Suprapubic skin (tissue), 4 donors: ENCODE measurements at places on chromosomes 5 and 9.

- DNase-seq = no peak
Observed at GRCh38 chr9:132866898-132867297, 11.2 kb downstream of the AK8 start.

DNA sequence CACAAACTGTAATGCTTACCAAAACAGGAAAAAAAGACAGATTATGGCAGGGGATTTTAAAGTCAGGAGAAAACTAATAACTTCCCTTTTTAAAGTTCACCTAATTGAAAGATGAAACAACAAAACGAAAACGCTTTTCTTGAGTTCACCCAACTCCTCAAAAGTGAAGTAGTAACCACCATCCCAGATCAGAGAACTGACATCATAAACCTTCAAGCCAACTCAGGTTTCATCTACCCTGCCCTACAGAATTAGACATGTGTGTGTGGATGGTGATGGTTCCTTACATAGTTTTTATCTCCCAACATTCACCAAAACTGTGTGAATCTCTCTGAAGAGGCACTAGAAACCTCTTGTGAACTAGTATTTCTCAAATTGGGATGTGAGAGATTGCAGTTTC, 195.2 kb upstream of the PTGER4 start:
- no peak for DNase-seq

GRCh38 chr5:134209477-134210245, 16.2 kb downstream of the PPP2CA start:
- no peak for DNase-seq

- no peak for DNase-seq
Observed at GRCh38 chr5:57176350-57176857, 2.5 kb downstream of the GPBP1 start.

DNA sequence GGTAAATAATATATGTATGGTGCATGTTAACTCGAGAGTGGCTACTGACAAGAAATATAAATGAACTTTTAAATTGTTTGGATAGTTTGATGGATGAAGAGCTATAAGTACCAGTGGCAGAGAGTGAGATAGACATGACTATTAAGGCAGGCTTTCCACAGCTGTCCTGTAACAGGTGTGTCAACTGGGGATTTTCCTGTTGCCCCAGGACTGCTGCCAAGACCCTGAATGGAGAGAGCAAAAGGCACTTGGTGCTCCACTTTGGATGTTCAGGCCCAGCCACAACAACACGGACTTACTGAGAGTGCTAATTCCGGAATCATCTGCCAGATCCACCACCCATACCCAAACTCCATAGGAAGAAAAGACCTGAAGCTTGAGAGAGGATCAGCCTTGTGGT, 215.1 kb downstream of the SEC61B start:
- DNase-seq = no peak

GRCh38 chr5:151234476-151235238, 10.8 kb upstream of the CCDC69 start:
- DNase-seq = peak; percentile 86

- DNase-seq = no peak
Observed at GRCh38 chr5:112475747-112476365, 56.8 kb upstream of the EPB41L4A start.

- no peak for DNase-seq
Observed at GRCh38 chr5:84688566-84688965, 303.9 kb upstream of the EDIL3 start.

DNA sequence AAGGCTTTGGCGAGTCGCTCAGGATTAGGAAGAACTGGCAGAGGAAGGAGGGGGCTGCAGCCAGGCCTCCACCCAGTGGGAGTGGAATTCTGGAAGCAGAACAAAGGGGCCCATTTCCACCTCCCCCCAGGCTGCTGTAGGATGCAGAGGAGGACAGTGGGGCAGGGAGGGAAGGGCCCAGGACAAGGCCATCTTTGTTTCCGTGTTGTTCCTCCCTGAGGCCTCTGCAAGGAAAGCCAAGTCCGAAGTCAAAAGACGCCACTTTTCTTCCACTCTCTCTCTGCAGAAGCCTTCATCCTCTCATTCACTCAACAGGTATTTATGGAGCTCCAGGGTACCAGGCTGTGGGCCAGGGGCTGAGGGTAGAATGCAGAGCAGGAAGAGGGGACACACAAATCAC, 70.7 kb downstream of the ENTREP1 start:
- no peak for DNase-seq

DNA sequence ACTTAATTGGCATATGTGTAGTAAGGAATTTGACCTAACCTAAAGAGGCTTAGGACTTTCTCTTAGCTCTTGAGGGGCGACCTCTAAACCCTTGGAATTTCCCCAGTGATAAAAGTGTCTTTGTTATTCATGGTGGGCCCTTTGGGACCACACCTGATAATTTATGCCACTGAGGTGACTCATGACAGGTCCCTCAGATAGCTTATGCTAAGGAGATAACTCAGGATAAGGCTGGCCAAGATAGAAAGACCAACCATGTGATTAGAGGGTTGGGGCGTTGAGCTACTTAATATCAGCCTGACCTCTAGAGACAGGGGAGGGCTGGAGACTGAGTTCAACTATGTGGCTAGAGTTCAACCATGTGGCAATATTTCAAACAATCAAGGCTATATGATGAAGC, 218.1 kb downstream of the AP3B1 start:
- no peak for DNase-seq

DNA sequence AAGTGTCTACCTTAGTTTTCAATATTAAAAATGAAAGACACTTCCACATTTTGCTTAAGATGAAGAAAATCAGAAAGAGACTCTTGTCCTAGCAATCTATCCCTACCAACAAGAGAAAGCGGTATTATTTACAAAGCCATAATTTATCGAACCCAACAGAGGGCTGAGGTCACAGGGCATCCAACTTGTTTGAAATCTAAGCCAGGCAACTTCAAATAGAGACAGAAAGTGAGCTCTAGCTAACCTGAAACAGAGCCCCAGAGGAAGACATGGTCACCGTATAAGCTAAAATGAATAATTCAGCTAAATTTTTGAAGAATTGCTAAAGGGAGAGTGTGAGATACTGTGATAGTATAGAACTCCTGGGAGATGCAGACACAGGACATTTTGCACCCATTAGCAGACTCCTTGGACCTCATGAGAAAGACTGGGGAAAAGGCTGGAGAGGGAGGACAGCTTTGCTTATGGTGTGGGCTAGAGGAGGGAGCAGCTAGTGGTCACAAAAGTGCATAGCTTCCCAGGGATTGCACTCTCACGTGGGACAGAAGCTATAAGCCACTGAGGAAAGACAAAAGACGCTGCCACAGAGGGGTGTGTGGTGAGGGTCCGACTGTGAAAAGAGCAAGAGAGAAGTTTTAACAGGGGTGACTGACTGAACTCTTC, 624.2 kb upstream of the GRIN3A start:
- no peak for DNase-seq
